ENCODE measurements at places on chromosomes 12 and 14.

- no peak for DNase-seq
These were observed 5.3 kb downstream of the ARHGEF25 start for GRCh38 chr12:57616383-57617101.

- no peak for DNase-seq
These were observed 2.7 kb upstream of the GALNT6 start for GRCh38 chr12:51393676-51394545.

GRCh38 chr12:11676052-11676451 lies 26.6 kb downstream of the ETV6 start:
- no peak for DNase-seq

DNA sequence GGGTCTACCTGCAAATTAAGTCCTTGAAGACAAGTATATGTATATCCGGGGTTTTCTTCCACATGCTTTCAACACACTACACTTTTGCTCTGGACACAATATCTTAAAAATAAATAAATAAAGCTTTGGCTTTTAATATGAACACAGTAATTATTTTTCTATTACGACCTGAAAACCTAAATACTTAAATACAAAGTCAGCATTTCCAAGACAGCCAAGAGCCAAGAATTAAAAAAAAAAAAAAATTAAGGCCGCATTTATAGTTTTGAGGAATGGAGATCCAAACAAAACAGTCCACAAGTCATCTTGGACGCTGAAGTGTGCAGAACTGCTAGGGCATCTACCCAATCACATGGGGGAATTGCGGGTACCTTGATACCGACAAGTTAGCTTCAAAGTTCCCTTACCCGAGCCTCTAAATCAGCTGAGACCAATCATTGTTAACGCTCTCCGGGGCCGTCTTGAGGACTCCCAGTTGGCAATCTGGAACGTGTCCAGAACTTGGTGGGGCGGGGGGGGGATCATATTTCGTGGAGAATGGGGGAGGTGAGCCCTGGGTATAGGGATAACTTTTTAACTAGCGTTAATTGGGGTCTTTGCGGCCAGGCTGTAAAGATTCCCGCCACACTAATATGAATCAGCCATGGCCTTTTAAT lies 731 bp upstream of the PCNX4 start:
- DNase-seq: no peak

DNA sequence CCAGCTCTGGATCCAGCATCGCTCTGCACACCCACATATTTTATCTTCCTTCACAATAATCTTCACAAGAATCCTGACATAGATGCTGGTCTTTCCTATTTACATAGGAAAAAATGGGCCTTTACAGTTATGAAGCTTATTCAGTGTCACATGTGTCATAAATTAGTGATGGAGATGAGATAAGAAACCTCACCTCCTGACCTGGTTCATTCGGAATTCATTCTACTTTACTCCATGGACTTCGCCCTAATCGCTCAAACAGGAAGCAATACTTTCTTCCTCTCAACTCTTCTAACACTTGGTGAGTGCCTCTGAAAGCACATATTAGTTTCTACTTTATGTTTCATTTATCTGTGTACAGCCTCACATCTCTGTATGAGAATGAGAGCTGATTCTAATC lies 12.0 kb upstream of the SINHCAF start:
- DNase-seq: no peak

DNA sequence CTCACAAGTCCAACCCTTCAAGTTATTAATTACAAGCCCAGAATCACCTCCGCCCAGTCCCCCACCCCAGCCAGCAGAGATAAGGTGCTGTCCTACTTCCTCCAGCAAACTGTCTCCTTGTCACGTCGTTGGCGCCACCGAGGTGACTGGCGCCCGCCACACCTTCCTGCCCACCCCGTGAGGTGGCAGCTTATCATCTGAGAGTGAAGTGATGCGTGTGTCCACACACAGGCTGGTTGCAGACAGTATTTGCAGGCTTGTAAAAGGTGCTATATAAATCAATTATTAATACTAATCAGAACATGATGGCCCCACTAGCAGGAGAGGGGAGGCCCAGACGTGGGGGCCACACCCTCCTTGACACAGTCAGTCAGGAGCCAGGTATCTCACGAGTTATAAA lies 786.6 kb upstream of the TBX3 start:
- no peak for DNase-seq

GRCh38 chr12:64571411-64571810 lies 38.9 kb upstream of the RASSF3 start:
- DNase-seq: no peak
